Umbilical cord (tissue), 2 donors: ENCODE measurements at places on chromosomes 2 and 18.

DNA sequence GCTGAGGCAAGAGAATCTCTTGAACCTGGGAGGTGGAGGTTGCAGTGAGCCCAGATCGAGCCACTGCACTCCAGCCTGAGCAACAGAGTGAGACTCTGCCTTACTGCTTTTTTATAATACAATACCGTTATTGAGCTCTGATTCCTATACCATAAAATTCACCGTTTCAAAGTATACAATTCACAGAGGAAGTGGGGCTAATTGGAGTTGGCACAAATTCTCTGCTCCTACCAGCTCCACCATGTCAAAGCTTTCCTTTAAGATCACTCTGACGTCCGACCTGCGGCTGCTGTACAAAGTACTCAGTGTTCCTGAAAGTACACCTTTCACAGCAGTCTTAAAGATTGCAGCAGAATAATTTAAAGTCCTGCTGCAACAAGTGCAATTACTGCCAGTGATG is 29.6 kb upstream of the CYBRD1 start:
- no peak for DNase-seq

- no peak for DNase-seq
Measured at GRCh38 chr18:9867071-9867594, 18.6 kb upstream of the TXNDC2 start.

- peak; percentile 84 for DNase-seq
Measured at GRCh38 chr2:133726973-133727372, 158.7 kb upstream of the NCKAP5 start.

DNA sequence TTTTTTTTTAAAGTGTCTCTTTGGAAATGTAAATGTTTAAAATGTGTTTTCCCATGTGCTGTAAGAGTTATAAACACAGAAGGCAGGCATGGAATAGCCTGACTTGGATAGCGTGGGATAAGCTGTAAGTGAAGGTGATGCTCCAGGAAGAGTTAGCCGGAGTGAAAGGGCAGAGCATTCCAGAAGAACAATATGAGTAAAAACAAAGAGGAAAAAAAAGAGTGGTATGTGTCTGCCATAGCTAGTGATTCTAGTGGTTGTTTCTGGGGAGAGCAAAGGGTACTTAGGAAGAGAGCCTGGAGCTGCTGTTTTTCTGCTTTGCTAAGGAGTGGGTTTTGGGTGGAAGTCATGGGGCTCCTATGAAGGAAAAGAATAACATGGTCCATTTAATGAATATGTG is 126.9 kb upstream of the DLGAP1 start:
- DNase-seq: no peak

DNA sequence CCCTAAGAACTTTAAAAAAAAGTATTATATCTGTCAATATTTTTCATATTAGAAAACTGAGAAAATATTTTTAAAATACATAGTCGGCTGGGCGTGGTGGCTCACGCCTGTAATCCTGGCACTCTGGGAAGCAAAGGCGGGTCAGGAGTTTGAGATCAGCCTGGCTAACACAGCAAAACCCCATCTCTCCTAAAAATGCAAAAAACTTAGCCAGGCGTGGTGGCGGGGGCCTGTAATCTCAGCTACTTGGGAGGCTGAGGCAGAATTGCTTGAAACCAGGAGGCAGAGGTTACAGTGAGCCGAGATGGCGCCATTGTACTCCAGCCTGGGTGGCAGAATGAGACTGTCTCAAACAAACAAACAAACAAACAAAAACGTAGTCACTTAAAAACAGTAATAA is 5.1 kb upstream of the KCMF1 start:
- no peak for DNase-seq

DNA sequence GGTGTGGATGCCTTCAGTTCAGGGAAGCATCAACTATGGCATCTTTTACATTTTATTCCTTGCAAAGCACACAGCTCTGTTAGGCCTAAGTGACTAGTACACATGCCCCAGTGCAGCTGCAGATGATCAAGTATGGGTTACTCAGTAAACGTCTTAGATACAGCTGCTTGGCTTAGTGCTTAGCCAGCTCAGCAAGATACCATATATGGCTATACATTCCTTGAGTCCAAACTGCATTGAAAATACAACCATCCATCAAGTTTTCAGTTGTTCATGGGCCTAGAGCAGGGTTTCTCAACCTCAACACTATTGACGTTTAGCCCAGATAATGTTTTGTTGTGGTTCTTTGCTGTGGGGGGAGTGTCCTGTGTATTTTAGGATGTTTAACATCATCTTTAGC is 769.9 kb downstream of the TSN start:
- DNase-seq: peak; percentile 59

DNA sequence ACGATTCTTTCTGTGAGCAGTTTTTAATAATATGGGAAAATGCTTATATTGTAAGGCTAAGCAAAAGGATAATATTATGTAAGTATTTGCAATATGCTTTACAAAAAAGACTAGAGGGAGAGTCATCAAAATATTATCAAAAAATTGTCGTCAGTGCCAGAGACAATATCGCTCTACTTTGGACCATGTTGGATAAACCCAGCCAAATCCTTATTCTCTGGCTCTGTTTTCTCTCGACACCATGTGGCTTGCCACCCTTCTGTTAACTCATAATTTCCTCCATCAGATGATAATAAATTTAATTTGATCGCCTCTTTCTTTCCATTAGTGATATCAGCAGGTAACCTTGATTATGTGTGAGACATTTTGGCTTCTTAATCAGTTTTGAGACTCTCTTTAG is 129.9 kb downstream of the CDC42EP3 start:
- DNase-seq: no peak

DNA sequence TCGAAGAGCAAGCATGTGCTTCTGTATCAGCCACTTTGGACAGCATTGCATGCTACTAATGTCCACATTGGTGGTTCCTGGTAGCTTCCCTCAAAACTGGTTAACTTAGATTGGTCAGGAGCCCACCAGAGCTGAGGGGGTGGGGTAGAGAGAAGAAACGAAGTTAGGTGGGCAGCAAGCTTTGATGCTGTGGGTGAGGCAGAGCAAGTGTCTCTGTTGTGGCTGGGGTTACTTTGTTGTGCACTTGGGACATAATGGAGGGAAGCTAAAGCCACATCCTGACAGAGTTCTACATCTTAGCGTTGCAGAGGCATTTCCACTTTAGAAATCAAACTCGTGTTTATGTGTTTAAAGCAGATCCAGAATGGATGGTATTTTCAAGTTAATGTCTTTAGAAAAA is 82.7 kb downstream of the FAM168B start:
- no peak for DNase-seq

DNA sequence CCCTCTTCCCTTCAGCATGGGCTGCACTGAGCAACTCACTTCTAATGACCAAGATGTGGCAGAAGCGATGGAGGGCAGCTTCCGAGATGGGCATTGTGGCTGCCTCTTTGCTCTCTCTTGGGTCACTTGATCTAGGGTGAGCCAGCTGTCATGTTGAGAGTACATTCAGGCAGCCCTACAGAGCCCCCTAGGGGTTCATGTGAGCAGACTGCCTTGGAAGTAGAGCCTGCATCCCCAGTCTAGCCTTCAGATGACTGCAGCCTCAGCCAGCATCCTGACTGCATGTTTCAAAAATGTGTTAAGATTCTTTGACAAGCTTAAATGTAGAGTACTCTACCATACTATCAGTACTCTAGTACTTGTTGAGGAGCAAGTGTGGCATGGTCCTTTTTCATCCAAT is 143.9 kb downstream of the NCK2 start:
- no peak for DNase-seq

GRCh38 chr2:107412209-107412904 is 414.3 kb upstream of the RGPD4 start:
- DNase-seq: no peak

DNA sequence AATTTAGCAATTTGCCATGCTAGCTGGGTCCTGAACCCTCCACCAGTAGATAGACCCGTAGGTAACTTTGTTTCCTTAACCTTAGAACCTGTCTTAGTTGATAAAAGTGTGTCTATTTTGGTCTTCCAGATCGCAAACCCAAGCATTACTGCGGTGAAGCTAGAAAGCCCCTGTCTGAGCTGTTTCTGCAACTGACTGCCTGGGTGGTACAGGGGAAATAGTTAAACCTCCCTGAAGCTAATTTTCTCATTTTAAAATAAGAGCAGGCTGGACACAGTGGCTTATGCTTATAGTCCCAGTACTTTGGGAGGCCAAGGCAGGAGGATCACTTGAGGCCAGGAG is 101.7 kb upstream of the MSH2 start:
- DNase-seq: no peak

DNA sequence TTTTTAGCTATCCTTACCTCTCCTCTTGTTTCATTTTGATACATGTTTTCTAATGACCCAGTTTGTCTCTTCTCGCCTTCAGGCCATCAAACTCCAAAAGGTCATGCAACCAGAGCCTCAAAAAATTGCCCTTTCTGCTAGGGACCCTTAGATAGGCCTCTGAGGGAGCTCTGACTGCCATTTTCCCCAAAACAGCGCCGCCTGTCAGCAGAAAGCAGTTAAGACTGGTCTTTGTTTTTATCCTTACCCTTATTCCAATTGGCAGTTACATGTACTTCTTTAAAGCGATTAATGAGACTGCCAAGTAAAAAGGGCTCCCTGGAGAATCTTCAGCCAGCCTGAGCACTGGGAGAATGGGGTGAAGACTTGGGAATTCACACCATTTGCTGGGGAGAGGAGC is 55.1 kb upstream of the RIT2 start:
- no peak for DNase-seq

GRCh38 chr2:154978244-154978643 is 279.7 kb downstream of the KCNJ3 start:
- DNase-seq: no peak

- no peak for DNase-seq
Measured at GRCh38 chr2:190506666-190507065, 27.9 kb downstream of the NEMP2 start.

- DNase-seq: peak; percentile 59
Measured at GRCh38 chr2:200405599-200406298, 99.3 kb downstream of the SPATS2L start.

DNA sequence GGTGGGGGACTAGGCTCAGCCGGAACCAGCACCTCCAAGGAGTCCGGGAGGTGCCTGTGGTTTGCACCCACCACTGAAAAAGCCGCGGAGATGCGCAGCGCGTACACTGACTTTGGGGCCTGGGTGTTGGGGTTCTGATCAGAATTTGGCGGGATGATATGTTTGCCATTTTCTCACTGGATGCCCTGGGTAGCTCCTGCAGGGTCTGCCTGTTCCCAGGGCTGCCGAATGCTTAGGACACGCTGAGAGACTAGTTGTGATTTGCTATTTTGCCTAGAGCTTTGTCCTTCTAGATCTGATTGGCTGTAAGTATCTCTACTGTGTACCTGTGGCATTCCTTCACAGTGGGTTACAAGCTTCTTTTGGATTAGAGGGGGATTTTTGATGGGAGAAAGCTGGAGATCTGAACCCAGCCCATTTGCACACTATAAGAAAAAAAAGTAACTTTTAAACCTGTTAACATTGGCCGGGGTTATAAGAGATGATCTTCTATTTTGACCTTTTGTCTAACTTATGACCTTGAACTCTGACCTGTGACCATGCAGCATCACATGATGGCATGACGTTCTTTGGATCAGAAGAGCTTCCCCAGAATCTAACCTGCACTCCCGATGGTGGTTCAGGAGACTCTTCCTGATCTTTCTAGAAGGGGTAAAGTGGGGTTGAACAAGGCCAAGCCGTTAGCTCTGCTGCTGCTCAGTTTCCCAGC is 1.6 kb downstream of the KCNE4 start:
- DNase-seq: peak; percentile 49

GRCh38 chr18:73414598-73414997 is 546.8 kb upstream of the NETO1 start:
- DNase-seq: peak; percentile 25

DNA sequence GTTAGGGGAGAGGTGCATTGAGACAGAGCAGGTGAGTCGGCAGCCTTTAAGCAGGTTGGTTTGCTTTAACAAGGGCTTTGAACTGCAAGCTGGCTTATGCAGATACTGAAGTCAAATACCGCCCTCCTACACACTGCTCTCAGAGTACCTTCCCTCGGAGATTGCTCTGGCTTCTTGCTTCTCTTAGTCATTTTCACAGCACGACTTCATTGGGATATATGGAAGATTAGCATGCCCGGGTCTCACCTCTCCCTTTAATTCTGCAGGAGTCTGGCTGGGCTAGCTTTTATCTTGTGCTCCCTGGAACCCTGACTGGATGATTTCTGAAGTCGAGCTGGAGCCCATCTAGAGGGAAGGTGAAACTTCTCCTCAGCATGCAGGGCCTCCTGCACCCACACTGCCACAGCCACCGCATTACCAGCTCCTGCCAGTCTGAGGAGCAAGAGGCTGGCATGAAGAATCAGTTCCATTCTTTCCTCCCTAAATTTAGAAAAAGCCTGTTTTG is 395.5 kb upstream of the HNRNPA3 start:
- peak; percentile 23 for DNase-seq

- DNase-seq: no peak
Measured at GRCh38 chr18:7980656-7981055, 413.5 kb downstream of the PTPRM start.

GRCh38 chr2:8544786-8545694 is 136.8 kb upstream of the ID2 start:
- peak; percentile 87 for DNase-seq

DNA sequence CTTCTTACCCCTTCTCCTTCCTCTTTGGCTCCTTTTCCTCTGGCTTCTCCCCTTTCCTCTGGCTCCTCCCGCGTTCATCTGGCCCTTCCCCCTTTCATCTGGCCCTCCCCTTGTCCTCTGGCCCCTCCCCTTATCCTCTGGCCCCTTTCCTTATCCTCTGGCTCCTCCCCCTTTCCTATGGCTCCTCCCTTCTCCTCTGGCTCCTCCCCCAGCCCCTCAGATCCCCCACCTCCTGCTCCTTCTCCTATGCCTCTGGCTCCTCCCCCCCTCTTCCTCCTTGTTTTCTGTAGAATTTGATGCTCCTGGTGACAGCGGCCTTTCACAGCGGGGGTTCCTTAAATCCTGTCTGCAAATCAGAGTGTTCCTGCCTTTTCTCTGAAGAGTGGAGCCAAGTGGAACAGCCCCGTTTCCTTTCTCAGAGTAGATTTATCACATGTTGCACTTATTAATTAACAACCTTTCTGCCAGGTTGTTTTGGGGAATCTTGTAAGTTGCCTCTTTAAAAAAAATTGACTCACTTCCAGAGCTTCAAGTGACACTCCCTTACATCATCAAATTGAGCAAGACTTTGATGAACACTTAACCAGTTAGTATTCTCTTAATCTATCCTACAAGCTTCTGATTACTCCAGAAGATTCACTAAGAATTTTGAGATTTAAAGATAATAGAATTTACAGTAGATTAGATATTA is 27.9 kb downstream of the FABP1 start:
- DNase-seq: no peak

DNA sequence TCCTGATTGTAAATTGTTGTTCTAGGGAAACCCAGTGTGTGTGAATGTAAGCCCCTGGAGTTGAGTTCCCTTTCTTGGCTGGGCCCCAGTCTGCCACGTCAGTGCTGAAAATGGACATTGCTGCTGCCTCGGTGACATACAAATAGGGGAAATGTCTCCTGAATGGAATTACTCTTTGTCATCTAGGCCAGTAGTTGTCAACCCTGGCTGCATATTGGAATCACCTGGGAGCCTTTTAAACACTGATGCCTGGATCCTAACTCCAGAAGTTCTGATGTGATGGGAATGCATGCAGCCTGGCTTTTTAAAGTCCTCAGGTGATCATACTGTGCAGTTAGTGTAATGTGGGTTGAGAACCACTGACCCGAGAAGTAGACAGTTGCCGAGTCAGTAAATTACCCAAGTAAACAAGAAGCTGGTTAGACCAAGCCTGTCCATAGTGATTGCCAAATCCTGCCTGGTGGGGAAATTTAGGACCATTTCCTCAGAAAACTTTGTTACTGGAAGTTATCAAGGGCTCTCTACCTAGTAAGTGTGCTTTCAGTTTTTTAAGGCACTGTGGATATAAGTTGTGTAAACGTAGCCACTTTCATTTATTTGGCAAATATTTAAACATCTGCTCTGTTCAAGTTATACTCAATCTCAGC is 27.6 kb upstream of the IL1R1 start:
- DNase-seq: no peak
